Left hindlimb (tissue), 1 donor: ENCODE measurements at places on chromosomes 11 and 22.

DNA sequence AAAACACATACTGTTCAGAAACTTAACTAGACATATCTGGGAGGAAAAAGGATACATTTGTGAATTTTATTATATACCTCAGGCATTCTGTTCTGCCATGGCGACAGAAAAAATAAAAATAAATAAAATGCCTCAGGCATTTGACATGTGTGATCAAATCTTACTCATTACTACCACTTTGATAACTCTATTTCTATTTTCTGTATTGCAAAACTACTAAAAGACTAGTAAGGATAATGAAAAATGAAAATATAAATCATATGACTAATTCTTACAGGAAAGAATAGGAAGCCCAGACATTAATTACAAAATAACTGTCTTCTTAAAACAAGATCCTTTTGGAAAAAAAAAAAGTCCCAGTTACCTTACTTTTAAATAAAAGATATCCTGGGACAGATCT is 5.3 kb downstream of the PICALM start:
- no peak for DNase-seq

- no peak for DNase-seq
These were observed 112.2 kb downstream of the NECTIN1 start for GRCh38 chr11:119616586-119617339.

- no peak for DNase-seq
These were observed 451.3 kb downstream of the TBC1D22A start for GRCh38 chr22:47213571-47214230.

- peak; percentile 17 for DNase-seq
These were observed 89.7 kb upstream of the SHISAL1 start for GRCh38 chr22:44402196-44403111.

- DNase-seq, result no peak
These were observed 598.8 kb downstream of the NTM start for GRCh38 chr11:131969261-131969660.

DNA sequence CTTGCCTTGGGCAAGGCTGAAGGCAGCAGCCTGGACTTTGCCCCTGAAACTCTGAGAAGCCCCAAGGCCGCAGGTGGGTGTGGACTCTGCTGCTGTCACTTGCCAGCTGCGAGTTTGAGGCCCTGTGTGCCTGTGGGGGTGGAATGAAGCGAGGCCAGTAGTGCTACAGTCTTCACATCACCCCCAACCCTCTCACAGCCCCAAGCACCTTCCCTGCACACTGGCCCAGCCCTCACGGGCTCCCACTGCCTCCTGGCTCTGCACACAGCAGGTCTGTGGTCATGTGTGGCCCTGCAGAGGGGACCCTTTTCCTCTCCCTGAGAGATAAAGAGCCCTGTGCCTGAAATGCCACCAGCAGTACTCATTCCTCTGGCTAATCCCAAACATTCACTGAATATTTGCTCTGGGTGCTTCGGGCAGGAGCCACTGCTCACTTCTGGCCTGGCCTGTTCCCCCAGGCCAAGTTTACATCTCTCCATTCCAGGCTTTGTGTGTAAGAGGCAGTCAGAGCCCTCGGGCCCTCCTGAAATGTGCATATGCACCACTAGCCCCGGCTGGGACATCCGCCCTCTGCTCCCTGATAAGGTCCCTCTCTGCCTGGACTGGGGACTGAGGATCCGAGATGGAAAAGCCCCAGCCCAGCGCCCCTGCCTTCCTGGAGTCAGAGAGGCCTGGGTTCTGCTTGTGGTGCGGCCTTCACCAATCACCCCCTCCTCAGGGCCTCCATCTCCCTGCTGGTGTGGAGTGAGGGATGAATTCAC is 17.7 kb downstream of the MGAT3 start:
- DNase-seq, result no peak

- peak; percentile 53 for DNase-seq
These were observed at the start of gene OSBP2 for GRCh38 chr22:30694640-30695350. TSS of gene OSBP2 (plus strand) at chr22:30694874. CDS start at chr22:30694910, 36 bp downstream.

- no peak for DNase-seq
These were observed 44.6 kb downstream of the COPB1 start for GRCh38 chr11:14454861-14455632.

DNA sequence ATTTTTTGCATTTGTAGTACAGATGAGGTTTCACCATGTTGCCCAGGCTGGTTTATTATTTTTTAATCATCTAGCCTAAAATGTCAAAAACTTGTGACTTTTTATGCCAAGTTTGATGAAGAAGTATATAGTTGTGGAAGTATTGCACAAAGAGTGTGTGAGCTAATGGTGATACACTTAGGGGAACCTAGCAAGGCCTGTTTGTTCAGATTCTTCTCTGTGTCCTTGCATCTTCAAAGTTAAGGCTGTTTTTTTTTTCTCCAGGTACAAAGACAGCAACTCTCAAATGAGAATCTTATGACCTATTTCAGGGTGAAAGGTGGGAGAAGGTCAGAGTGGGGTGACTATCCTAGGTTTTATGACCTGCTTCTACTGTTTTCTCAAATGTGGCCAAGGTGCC is 7.3 kb downstream of the SLCO2B1 start:
- no peak for DNase-seq

DNA sequence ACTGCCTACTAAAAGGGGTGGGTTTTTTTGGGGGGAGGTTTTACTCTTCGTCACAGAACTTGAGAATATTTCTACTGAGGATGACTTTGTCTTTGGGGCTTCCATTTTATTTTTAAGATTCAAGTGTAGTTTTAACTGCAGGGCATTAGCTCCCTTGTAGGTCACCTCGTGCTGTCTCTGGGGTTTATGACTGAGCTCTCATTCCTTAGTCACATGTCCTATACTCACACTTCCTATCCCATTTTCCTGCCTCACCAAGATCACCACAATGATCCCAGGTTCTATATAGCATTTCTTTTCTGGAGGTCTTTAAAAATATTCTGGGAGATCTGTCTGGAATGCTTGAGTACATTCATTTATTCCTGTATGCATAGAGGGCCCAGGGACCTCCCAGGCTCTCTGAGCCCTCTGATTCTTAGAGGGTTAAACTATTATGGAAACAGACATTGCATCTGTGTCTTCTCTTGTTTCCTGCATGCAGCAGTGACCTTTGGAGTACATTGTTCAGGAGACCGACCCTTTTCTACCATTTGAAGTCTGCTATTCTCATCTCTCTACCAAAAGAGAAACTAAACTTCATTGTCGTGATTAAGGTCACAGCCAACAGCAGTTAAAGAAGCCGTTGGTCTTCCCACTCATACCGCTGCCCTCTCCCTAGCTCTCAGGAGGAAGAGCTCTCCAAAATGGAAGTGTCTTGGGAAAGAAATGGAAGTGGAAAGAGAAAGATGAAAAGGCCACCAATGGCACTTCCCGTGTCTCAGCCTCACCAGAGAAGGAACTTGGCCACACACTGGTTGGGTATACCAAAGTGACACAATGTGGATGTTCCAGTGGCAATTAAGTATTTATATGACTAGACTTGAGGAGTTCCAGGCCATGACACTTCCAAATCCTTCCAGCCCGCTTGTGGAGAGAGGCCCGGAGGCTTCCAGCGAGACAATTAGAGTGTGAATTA is 77.5 kb downstream of the ZBTB16 start:
- no peak for DNase-seq

DNA sequence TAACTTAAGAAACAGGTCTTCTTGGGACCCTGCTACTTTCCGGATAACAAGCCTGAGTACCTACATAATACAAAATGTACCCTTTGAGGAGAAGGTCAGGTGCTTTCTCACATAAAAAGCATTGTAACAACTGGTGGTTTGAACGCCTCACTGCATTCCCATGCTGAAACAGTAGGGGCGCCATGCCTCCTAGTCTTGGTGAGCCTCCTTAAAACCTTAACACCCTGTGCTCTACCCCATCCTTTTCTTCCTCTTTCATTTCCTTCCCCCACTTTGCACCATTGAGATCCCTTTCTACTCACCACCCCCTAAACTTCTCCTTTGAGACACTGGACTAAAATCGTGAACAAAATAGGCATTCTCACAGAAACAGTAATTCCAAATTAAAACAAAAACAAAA is 729.3 kb downstream of the NTM start:
- no peak for DNase-seq

GRCh38 chr22:37121887-37122591 is 12.5 kb upstream of the TMPRSS6 start:
- no peak for DNase-seq

GRCh38 chr11:120062561-120062930 is 75.4 kb downstream of the TRIM29 start:
- DNase-seq, result no peak

GRCh38 chr11:36365907-36366306 is 69.8 kb downstream of the PRR5L start:
- no peak for DNase-seq

- DNase-seq, result no peak
These were observed 48.2 kb upstream of the CCDC134 start for GRCh38 chr22:41752011-41752970.

DNA sequence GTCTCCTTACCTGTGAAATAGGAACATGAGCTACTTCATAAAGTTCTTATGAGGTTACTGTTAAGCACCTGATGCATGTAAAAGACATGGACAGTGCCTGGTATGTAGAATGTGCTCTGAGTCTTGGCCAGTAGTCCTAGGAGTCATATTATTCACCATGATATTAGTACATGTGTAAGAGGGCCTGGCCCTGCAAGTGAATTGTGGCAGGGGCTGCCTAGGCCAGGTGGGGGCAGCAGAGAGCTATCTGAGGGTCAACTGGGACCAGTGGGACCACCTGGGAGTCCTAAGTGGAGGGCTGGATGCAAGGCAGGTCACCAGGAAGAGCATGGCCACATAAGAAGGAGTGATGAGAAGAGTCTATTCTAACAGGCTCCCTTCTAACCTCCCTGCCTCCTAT is 529.5 kb downstream of the SOX6 start:
- DNase-seq, result peak; percentile 45

GRCh38 chr11:87358461-87358860 is 320.7 kb downstream of the TMEM135 start:
- DNase-seq, result no peak

GRCh38 chr11:9078113-9079086 is 13.0 kb downstream of the SCUBE2 start:
- no peak for DNase-seq
